ENCODE measurements at places on chromosomes 1 and 21. TPM values are rescaled to one million over a fixed set of nuclear protein-coding genes. Genes with fewer than 3 reads are reported as not detected.
A peak's percentile ranks its signal among the peaks of the same experiment; 100 is the strongest.

The S100A1 gene
- 0.71 TPM for total RNA-seq

The LAMB3 gene
- 47.2 TPM for total RNA-seq

The GPR3 gene
- 0.18 TPM for total RNA-seq

The CD1B gene
- total RNA-seq = not detected

The SSX2IP gene
- total RNA-seq = 5.8 TPM

GRCh38 chr1:199044191-199044590 is 405.4 kb downstream of the PTPRC start:
- no peaks in the 10 kb centered on the region for H3K36me3 ChIP-seq
- no peaks in the 10 kb centered on the region for H3K4me1 ChIP-seq
- H3K27me3 ChIP-seq = no peaks in the 10 kb centered on the region
- DNase-seq = no peak
- no peak overlapping the region for H3K27ac ChIP-seq

GRCh38 chr1:164637461-164638375 is 78.7 kb downstream of the PBX1 start:
- DNase-seq = no peak
- H3K4me1 ChIP-seq = peaks cover 33% of the 10 kb centered on the region
- H3K27me3 ChIP-seq = no peaks in the 10 kb centered on the region
- no peak overlapping the region for H3K27ac ChIP-seq
- no peak overlapping the region for H3K4me3 ChIP-seq

DNA sequence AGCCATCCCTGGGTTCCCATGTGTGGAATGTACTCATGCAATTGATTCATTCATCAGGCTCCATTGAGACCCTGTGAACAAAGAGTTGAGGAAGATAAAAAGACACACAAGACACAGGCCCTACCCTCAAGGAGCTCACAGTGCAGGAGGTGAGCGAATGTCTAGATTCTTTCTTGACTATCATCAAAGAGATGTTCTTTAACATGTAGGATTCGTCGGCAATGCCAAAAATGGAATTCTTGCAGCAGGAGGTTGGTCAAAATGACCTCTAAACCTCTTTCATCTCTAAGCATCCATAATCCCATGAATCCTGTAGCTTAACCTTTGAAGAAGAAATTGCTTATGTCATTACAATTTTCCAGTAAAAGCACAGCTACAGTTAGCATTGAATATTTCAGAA is 27.9 kb upstream of the TTF2 start:
- DNase-seq = no peak
- no peaks in the 10 kb centered on the region for H3K4me1 ChIP-seq
- H3K4me3 ChIP-seq = no peak overlapping the region
- no peaks in the 10 kb centered on the region for H3K27me3 ChIP-seq

DNA sequence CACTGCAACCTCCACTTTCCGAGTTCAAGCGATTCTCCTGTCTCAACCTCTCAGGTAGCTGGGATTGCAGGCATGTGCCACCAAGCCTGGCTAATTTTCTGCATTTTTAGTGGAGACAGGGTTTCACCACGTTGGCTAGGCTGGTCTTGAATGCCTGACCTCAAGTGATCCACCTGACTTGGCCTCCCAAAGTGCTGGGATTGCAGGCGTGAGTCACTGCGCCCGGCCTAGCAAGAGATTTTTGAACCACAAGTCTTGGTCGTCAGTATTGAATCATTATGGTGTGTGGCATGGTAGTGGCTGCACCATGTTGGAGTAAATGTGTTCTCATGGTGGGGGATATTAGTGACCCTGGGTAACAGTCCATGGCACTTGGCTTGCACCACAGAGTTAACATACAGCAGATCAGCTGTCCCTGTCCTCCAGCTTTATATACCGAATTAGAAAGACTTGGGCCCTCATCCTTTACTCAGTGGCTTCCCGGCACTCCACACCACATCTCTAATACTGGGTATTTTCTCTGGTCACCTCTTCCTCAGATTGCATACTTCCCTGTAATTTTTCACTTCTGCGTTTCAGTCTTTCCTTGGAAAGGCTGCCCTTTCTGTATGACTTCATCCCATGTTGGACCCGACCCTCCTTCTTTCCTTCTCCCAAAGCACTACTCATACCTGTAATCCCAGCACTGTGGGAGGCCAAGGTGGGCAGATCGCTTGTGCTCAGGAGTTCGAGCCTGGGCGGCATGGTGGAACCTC is 25.1 kb downstream of the AK4 start:
- H3K27ac ChIP-seq = no peak overlapping the region
- no peak overlapping the region for H3K4me3 ChIP-seq
- no peaks in the 10 kb centered on the region for H3K27me3 ChIP-seq

DNA sequence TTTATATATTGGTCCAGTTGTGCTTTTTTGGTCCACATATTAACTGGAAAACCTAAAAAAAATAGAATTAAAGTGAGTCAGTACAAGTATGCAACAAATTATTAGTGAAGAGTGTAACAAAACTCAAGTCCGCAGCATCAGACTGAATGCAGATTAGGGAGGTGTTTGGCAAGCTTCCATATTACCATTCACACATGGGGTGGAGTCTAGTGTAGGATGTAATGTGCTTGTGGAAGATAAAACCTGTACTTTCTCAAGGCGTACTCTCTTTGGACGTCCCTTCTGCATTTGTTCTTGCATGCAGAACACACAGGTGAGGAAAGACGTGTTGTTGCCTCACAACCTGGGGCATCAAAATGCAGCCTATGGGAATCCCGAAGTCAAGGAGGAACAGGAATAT is 668.7 kb downstream of the MRPL39 start:
- no peaks in the 10 kb centered on the region for H3K4me1 ChIP-seq
- H3K4me3 ChIP-seq = no peak overlapping the region
- H3K36me3 ChIP-seq = no peaks in the 10 kb centered on the region
- no peak overlapping the region for H3K27ac ChIP-seq
- no peaks in the 10 kb centered on the region for H3K27me3 ChIP-seq

GRCh38 chr1:166338105-166338504 is 171.3 kb upstream of the FAM78B start:
- H3K4me1 ChIP-seq = no peaks in the 10 kb centered on the region
- no peak overlapping the region for H3K27ac ChIP-seq
- H3K27me3 ChIP-seq = no peaks in the 10 kb centered on the region
- DNase-seq = no peak
- H3K4me3 ChIP-seq = no peak overlapping the region
- no peaks in the 10 kb centered on the region for H3K36me3 ChIP-seq

GRCh38 chr1:60141743-60142142 is 68.2 kb upstream of the C1orf87 start:
- no peaks in the 10 kb centered on the region for H3K4me1 ChIP-seq
- no peaks in the 10 kb centered on the region for H3K27me3 ChIP-seq
- no peaks in the 10 kb centered on the region for H3K36me3 ChIP-seq
- DNase-seq = no peak

DNA sequence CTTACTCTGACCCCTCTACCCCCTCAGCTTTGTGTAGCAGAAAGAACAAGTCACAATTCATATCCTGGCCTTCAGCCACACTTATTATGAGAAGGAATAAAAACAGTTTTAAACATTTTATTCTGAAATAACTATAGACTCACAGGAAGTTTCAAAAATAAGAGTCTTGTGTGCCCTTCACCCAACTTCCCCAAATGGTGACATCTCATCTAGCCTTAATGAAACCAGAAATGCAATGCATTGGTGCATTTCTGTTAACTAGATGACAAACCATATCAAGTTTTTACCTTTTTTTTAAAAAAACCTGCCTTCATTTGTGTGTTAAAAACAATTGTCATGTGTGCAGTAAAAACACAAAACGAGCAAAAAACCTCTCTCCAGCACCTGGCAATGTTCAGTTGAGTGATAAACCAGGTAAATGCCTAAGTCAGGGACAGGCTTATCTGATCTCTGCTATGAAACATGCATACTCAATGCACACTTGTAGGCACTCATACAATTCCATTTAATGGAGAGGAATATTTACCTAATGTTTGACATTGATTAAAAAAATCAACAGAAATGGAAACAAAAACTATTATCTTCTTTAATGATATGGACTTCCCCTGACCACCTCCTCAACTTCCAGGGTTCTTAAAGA is 51.5 kb downstream of the SH3BGR start:
- H3K27ac ChIP-seq = no peak overlapping the region
- no peaks in the 10 kb centered on the region for H3K27me3 ChIP-seq
- no peaks in the 10 kb centered on the region for H3K36me3 ChIP-seq
- no peak overlapping the region for H3K4me3 ChIP-seq

GRCh38 chr1:43870306-43870705 is 63.3 kb upstream of the ARTN start:
- H3K4me3 ChIP-seq = no peak overlapping the region
- H3K27me3 ChIP-seq = no peaks in the 10 kb centered on the region
- H3K27ac ChIP-seq = no peak overlapping the region
- no peaks in the 10 kb centered on the region for H3K36me3 ChIP-seq

- H3K4me3 ChIP-seq = no peak overlapping the region
- no peak for DNase-seq
These were observed 3.8 kb downstream of the NMNAT2 start for GRCh38 chr1:183414365-183414764.

GRCh38 chr1:244254467-244254866 is 197.2 kb downstream of the ADSS2 start:
- peak overlapping the region; percentile 60 for H3K27ac ChIP-seq
- H3K4me1 ChIP-seq = peaks cover 5% of the 10 kb centered on the region
- peak; percentile 78 for DNase-seq
- H3K27me3 ChIP-seq = no peaks in the 10 kb centered on the region
- no peak overlapping the region for H3K4me3 ChIP-seq

- H3K27ac ChIP-seq = no peak overlapping the region
- H3K36me3 ChIP-seq = no peaks in the 10 kb centered on the region
- H3K4me1 ChIP-seq = no peaks in the 10 kb centered on the region
- no peak for DNase-seq
- H3K4me3 ChIP-seq = no peak overlapping the region
These were observed 149.9 kb upstream of the CAMK1G start for GRCh38 chr1:209433649-209434031.

GRCh38 chr1:112581586-112582192 is 37.3 kb downstream of the ST7L start:
- H3K4me1 ChIP-seq = no peaks in the 10 kb centered on the region
- H3K4me3 ChIP-seq = no peak overlapping the region
- no peaks in the 10 kb centered on the region for H3K27me3 ChIP-seq
- H3K36me3 ChIP-seq = peaks cover 55% of the 10 kb centered on the region
- no peak for DNase-seq

DNA sequence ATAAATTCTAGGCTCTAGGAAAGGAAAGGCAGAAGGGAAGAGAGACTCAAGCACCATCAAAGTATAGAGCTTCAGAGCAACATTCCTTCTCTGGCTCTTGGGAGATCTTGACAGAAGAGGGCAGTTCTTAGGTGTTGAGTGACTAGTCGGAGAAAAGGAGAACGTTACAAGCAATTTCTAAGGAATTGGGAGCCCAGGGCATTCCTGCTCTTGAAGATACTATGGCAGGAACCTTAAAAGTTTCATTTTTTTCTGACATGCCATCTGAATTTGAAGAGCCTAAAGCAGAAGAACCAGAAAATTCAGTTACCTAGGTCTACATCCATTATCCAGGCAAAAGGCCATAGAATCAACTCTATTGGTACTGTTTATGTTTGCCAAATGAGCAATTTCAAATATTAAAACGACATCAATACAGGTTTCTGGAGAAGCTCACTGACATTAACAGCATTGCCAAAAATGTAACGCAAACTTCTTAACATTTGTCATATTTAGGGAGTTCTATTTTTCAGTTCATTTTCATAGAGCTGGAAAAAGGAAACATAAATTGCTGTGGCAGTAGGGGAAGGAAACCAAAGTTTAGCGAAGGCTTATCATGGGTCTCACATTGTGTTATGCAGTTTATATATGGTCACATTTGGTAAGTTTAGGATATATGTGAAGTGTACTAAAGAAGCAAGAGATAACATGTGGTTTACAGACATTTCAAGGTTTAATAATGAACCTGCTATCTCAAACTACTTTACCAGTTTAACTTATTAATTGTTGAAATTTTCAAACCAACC is 210.1 kb upstream of the NRIP1 start:
- H3K27ac ChIP-seq = no peak overlapping the region
- H3K36me3 ChIP-seq = no peaks in the 10 kb centered on the region
- no peak overlapping the region for H3K4me3 ChIP-seq

- H3K27ac ChIP-seq = peak overlapping the region; percentile 7
- no peaks in the 10 kb centered on the region for H3K27me3 ChIP-seq
- no peaks in the 10 kb centered on the region for H3K36me3 ChIP-seq
These were observed 333.4 kb downstream of the CHRM3 start for GRCh38 chr1:239719642-239720258.

- peak overlapping the region; percentile 64 for H3K27ac ChIP-seq
- no peak overlapping the region for H3K4me3 ChIP-seq
- DNase-seq = no peak
These were observed 87.4 kb downstream of the FASLG start for GRCh38 chr1:172746091-172746949.

GRCh38 chr1:22461678-22462527 is 10.3 kb downstream of the ZBTB40 start:
- DNase-seq = no peak
- no peaks in the 10 kb centered on the region for H3K36me3 ChIP-seq
- no peaks in the 10 kb centered on the region for H3K4me1 ChIP-seq
- no peak overlapping the region for H3K27ac ChIP-seq
- H3K27me3 ChIP-seq = no peaks in the 10 kb centered on the region

GRCh38 chr1:29305943-29306342 is 69.6 kb downstream of the PTPRU start:
- no peaks in the 10 kb centered on the region for H3K4me1 ChIP-seq
- no peak overlapping the region for H3K4me3 ChIP-seq
- no peaks in the 10 kb centered on the region for H3K27me3 ChIP-seq
- peaks cover 43% of the 10 kb centered on the region for H3K36me3 ChIP-seq

GRCh38 chr1:161001525-161001924 is 19.4 kb downstream of the F11R start:
- H3K36me3 ChIP-seq = peaks cover 47% of the 10 kb centered on the region
- H3K27me3 ChIP-seq = no peaks in the 10 kb centered on the region
- no peak overlapping the region for H3K4me3 ChIP-seq
- no peak overlapping the region for H3K27ac ChIP-seq
- peaks cover 55% of the 10 kb centered on the region for H3K4me1 ChIP-seq

- DNase-seq = no peak
- peaks cover 54% of the 10 kb centered on the region for H3K36me3 ChIP-seq
- H3K27ac ChIP-seq = no peak overlapping the region
- H3K4me1 ChIP-seq = peaks cover 34% of the 10 kb centered on the region
- H3K27me3 ChIP-seq = no peaks in the 10 kb centered on the region
These were observed 51.0 kb downstream of the AHDC1 start for GRCh38 chr1:27552911-27553420.
